ENCODE measurements at places on chromosomes 13 and 19.

DNA sequence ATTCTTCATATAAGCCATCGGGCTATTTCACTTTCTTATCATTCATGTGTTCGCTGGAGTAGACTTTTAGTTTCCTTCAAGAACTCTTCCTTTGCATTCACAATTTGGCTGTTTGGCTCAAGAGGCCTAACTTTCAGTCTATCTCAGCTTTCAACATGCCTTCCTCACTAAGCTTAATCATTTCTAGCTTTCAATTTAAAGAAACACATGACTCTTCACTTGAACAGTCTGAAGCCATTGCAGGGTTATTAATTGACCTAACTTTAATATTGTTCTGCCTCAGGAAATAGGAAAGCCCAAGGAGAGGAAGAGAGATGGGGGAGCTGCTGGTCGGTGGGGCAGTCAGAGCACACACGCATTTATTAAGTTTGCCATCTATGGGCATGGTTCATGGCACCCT lies 158.1 kb downstream of the SUCLA2 start:
- DNase-seq = no peak

GRCh38 chr13:97225533-97225932 lies 3.4 kb downstream of the MBNL2 start:
- no peak for DNase-seq

GRCh38 chr13:30504081-30504480 lies 38.3 kb upstream of the HMGB1 start:
- peak; percentile 15 for DNase-seq

DNA sequence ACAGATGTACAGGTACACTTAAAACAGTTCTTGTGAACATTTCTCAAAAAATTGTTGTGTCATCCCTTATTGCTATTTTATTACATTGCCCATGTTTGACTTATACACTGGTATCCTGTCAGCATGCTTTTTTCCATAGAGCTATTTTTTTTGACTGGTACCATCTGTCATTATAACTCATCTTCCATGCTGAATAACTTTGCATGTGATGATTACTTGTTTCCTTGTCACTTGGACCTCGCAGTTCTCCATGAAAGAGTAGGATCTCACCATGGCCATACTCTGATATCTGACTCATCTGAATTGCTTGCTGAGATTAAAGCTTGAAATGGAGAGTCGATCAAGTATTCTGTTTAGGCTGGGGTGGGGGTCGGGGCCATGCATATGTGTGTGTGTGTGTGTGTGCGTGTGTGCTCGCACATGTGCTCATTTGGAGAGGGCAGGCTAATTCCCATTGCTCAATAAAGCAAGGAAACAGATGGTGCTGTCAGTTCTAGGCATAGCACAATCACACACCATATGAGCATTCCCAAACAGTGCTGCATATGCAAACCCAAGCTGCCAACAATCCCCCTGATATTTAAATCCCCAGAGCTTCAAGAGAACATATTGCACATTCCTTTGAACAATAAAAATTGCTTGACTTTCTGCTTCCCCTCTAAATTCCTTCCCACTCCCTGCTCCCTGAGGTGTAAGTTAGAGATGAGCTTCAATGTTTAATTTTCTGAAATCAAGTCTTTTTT lies 62.9 kb downstream of the NHLRC3 start:
- no peak for DNase-seq

DNA sequence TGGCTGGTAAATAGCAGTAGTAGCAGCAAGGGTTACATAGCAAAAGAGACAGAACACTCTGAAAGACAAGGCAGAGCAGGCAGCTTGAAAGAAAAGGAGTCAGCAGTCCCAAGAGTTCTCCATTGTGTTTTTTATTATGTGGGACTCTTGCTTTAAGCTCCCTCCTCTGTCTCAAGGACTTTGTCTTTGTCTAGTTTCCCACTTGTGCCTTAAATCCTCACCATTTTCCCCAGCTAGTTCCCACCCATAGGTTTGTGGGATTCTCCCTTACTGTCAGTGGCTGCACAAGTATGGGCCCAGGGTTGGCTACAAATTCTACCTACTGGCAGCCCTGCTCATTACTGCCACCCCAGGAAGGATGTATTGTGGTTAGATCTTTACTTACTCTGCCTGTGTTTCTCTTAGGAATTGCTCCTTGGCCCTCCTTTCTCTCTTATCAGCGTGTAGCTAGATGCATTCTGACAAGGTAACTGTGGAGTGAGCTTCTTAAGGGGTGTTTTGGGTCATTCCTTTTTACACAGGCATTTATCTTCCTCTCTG lies 413.4 kb upstream of the PCDH9 start:
- no peak for DNase-seq

DNA sequence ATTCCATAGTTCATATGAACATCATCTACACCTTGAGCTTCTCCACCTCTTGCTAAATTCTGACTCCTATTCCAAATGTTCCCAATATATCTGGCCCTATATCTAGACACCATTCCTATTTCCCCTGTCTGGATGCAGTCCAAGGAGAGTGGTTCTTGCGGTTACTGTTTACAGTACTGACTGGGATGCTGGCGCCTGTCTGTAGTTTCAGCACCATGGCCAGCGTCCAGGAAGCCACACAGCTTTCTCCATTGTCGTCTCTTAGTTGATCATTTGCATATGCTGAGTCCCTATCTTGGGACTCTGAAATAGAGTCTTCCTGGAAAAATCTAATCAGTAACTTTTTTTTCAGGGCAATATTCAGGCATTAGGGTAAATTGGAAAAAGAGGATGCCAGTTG lies 14.9 kb downstream of the LAIR2 start:
- peak; percentile 79 for DNase-seq

DNA sequence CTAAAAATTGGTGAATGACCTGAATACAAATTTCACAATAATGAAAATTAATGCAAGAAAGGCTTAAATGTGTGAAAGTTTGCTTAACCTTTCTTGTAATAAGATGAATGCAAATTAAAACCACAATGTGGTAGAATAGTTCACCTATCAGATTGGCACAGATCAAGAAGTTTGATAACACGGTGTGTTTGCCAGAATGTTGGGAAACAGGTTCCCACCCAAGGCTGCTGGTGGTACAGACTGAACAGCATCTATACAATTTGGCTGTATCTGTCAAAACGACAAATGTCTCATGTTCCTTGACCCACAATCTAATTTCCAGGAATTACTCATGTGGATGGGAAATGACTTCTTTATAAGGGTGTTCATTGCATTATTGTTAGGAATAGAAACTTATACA lies 8.6 kb upstream of the IRS2 start:
- no peak for DNase-seq

GRCh38 chr19:56765137-56765536 lies 75.4 kb downstream of the PEG3 start:
- DNase-seq = peak; percentile 34

- no peak for DNase-seq
These were observed 6.5 kb upstream of the GPC6 start for GRCh38 chr13:93220073-93220472.

DNA sequence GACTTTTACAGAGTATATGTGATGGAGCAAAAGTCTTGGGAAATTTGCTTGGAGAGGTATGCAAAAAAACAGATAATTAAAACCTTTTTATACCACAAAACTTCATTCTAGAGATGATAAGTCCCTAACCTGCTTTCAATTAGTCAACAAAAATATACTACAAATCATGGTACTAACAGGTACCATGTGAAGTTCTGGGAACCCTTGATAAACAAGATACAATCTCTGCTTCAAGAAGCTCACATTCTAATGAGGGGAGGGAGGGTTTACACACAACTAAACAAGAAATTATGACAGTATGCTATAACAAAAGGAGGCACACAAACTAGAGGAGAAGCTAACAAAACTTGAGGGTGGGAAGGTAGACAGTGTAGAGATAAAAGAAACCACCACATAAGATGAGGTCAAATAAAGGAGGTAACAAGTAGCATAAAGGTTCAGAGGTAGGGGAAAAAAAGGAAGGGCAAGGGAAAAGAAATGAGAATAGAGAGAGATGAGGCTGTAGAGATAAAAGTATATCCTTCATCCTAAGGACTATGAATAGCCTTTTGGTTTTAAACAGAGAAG lies 91.4 kb downstream of the MYCBP2 start:
- DNase-seq = no peak

- DNase-seq = no peak
These were observed 7.3 kb upstream of the SOX1 start for GRCh38 chr13:112059457-112060281.

DNA sequence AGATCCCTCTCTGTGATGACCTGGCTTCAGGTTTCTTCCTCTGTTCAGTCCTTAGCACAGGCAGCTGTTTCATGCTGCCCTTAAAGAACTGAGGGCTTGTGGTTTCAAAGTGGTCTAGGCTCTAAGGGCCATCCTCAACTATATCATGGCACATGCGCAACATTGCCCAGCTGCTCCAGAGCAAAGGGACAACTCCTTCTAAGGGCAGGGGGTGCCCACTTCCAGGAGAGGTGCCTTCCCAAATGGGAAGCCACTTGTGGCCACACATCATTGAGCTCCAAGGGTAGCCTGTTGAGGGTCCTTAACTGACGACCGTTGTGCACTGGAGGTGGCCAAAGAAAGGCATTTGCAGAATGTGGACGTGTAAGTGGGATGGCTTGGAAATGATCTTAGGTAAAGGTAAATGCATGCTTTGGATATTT lies 7.3 kb downstream of the GPR183 start:
- no peak for DNase-seq

GRCh38 chr19:55586976-55587668 lies 6.5 kb upstream of the ZNF579 start:
- peak; percentile 96 for DNase-seq

DNA sequence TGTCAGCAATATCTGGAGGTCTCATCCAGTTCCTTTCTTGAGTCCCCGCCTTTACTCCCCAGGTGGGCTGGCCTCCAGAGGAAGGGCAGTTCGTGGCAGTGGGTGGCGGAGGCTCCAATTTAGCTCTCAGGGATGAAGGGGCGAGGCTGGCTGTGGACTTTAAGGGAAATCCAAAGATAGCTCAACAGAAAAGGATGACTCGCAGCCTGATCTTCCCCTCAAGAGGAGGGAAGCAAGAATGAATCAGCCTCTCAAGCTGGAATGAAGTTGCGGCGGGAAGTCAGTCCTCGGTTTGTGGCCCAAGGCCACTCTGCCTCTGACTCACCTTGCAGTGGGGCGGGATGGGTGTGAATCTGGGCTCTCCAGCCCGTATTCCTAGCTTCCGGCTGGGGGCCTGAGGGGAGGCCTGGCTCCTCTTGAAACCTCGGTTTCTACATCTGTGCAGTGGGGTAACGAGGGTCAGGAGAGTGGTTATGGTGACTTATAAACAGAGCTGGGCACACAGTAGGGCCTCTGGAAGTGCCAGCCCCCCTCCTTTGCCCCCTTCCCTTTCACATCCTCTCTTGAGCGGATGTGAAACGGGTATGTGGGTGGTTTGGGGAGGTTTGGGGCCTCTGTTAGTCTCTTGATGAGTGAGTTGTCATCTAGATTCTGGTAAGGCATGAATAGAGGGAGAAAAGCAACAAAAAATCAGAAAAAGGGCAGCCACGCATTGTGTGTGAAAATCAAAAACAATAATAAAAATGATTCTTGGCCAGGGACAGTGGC lies 10.5 kb upstream of the SMG9 start:
- DNase-seq = peak; percentile 92

- DNase-seq = no peak
These were observed 103.7 kb upstream of the USP29 start for GRCh38 chr19:57016076-57016475.

DNA sequence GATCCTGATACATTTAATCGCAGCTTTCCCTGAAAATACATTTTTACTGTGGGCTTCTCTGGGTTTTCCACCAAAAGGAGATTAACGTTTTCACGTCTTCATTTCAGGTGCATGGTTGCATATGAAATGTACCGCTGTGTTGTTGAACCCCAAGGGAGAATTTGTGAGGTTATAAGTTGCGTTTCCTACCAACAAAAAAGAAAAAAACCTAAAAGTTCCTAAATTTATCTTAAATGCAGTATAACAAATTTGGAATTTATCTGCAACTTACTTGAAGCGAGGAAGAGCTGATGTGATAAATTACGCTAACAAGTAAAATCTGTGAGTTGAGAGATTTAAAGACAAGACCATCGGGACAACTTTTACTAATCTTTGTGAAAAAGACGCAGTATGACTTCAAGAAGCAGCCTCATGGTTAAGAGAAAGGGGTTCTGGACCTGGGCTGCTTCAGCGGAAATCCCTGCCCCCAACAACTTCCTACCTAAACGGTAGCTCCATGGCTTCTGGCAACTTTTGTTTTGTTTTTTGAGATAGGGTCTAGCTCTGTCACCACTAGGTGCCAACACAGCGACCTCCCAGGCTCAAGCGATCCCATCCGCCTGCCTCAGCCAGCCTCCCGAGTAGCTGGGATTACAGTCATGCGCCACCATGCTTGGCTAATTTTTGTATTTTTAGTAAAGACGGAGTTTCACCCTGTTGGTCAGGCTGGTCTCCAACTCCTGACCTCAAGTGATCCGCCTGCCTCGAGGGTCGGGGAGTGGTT lies 958 bp upstream of the OBI1 start:
- DNase-seq = peak; percentile 21

DNA sequence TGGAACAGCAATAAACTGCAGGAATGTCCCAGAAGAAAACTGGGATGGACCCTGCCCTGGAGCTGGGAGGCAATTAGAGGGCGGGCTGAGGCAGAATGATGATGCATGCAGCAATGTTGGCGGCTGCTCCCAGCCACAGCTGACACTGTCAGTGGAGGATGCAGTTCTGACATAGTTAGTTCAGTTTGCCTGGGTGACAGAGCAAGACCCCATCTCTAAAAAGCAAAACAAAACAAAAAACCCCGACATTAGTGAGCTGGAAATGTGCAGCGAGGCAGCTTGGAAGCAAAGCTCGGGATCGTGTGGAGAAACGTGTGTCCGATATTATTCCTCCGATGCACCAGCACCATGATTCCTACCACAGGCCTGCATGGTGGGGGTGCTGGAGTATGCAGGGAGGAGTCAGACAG lies 110.1 kb upstream of the UQCRFS1 start:
- no peak for DNase-seq

DNA sequence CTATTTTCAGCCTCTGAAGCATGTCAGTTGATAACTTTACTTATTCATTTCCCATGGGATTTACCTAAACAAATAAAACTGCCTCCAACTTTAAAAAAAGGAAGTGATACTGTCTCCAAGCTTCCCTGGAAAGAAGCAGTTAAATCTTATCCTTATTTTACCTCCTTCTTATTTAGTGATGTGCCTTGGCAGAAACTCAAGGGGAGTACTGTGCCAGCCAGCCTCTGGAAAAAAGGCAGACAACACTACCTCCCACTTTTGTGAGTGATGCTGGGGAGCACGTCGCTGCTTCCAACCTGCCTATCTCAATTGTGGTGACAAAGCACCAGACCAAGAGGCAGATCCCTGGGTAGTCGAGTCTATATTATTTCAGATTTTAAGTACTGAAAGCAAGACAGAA lies 765.6 kb downstream of the DIAPH3 start:
- no peak for DNase-seq

DNA sequence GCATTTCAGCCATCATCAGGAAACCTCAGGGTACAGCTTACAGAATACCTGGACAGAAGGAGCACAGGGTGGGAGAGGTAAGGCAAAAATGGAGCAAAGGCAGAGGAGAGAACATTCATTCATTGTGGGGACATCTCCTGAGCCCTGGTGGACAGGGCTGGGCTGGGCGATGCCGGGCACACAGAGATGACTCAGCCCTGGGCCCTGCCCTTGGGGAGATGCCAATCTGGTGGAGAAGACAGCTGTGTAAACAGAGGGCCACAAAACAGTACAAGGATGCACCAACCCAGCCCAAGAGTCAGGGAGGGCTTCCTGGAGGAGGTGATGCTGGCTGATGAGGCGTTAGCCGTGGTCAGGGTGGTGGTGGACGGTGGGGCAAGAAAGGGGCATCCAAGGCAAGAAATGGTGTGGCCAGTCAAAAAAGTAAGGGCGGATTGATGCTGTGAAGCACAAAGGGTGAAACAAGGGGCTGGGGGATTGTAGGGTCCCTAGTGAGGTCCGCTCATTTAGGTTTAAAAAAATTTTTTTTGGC lies 3.6 kb upstream of the HAS1 start:
- DNase-seq = no peak

- DNase-seq = peak; percentile 22
These were observed 17.4 kb downstream of the CAPN12 start for GRCh38 chr19:38726761-38727301.

Measured in stimulated activated CD4-positive, alpha-beta T cell treated with anti-CD3 and anti-CD28 coated beads, Interleukin-15, amount 100 ng/mL, for 24 hours (primary cell).